Hindlimb muscle (tissue), 1 donor: ENCODE measurements at places on chromosomes 1 and 21.

- no peak for DNase-seq
These were observed 40.1 kb upstream of the ZBTB40 start for GRCh38 chr1:22411589-22411988.

- no peak for DNase-seq
These were observed 8.4 kb downstream of the TRAPPC10 start for GRCh38 chr21:44020551-44020950.

DNA sequence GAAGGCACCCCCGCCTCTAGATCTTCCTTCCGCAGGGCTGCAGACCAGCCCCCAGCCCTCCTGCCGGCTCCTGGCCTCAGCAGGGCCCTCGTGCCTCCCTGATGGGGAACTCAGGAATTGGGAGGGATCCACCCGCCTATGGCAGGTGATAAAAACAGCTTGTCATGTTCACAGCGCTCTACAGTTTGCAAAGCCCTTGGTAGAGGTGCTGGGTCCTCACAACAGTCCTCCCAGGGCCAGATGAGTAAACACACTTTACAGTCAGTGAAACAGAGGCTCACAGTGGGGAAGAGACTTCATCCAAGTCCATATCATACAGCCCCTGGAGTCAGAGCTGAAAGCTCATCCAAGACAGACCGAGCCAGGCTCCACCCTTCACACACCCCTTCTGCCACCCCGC lies 97.0 kb upstream of the IFFO2 start:
- no peak for DNase-seq

DNA sequence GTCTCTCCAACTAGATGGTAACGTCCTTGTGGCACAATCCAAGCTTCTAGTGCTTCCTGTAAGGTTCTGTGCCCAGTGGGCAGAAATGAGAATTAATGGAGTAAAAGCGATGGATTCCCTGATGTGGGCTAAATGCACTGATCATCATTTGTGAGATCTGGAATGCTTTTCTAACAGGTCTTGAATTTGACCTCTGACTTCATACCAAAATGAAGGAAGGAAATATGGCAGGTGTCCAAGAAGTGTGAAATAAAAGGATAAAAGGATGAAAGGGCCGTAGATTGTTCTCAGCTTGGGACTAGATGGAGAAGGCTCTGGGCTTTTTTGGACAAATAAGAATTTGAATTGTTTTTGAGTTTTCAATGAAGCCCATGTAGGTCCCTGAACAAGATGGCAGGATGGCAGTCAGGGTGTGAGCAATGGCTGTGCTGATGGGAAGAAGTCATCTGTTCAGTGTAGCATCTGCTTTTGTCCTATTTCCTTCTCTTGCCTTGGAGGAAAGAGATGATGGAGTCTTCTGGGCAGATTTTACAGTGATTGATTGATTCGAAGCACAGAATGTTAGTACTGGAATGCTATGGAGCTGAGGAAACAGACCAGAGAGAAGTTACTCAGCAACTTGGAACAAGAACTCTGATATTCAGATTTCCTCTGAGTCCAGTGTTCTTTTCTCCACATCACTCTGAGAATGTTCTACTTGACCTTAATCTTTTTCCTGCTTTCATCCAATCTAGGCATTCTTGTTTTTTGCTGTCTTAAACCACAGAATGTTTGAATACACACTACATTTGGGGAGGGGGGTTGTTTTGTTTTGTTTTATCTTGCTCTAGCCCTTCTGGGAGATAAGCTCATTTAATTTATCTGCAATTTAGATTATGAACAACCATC lies 286.0 kb downstream of the HLX start:
- DNase-seq, result no peak

- no peak for DNase-seq
These were observed 1.2 kb upstream of the KCNE1 start for GRCh38 chr21:34513129-34513675.

DNA sequence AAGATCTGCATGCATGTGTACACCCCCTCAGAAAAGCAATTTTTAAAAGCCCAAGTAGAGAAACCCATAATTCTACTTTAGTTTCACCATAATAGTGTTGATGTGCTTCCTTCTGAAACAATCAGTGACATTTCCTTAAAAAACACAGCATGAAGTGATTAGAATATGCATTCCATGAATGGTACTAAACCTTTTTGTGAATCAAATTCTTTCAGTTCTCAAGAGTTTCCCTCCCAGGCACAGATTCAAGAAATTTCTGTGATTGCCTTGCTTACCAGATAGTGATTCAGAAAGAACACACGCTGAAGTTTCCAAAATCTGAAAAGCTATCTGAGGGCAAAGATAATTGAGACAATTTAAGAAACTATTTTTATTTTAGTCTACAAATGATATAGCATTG lies 136.4 kb upstream of the ADGRL2 start:
- DNase-seq, result no peak

GRCh38 chr1:155051342-155051776 lies 243 bp downstream of the ADAM15 start:
- DNase-seq, result no peak

- no peak for DNase-seq
These were observed 643 bp downstream of the FNDC5 start for GRCh38 chr1:32869923-32870614.

DNA sequence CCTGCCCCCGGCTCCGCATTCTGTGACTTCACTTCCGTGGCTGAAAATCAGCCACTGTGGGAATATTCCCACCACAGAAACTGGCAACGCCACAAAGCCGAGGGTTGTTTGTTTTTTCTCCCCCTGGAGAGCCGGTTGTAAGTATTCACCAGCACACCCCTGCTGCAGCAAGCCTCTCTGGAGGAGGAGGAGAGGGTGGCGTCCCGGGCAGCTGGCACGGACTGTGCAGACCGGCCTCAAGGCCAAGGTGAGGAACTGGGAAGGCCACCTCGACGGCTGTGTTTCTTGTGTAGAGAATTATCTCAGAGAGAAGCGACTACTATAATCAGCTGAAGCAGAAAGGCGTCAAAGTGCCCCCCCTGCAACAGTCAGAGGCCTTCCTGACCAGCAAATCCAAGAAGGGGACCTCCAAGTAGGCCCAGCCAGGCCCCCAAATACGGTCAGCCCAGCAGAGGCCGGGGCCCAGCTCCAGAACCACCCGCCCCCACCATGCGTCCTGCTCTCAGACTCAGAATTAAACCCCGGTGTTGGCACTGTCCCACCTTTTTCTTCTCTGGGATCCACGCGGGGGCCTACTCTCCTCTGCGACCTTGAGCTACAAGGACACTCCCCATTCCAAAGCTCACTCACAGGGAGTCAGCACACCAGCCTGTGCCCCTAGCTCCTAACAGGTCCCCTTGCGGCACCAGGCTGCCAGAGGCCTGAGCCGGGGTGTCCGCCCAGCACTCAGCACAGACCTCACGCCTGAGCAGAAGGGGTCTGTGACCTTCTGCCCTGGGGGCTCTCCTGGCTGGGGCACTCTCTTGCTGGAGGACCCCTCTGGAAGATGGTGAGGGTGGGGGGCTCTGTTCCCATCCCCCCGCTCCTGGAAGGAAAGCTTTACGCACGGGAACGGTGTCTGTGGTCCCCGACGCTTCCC lies 1.2 kb upstream of the SMIM1 start:
- DNase-seq, result no peak

GRCh38 chr1:104797982-104798381 lies 1048.3 kb downstream of the AMY1C start:
- DNase-seq, result no peak

DNA sequence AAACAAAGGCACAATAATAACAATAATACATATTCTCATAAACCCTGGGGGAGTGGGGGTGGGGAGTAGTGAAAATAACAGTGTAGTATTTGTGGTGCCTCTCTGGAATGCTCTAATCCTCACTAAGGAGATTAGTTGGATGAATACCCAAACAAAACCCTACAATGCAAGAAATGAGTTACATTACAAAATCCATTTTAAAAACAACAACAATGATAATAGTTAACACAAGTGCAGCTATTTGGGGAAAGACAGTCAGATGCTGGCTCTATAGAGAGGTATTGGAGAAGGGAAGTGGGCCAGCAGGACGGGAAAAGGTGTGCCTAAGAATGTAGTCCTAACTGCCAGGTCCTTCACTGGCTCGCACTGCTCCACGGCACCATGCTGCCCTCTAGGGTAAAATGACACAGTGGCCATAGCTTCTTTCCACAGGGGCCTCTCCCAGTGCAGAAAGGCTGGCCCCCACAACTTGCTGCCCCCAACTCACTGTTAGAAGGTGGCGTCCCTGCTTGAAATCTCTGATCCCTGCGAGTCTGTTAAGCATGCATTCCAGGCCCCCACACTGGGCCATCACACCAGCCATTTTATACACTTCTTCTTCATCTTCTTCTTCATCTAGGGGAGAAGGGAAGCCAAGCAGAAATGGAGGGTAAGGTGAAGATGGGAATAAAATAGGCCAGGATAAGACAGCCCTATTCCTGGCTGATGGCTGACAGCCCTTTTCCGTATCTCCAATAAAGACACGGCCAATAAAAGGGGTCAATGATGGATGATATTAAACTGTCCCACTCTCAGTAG lies 113.8 kb downstream of the UBR4 start:
- no peak for DNase-seq

DNA sequence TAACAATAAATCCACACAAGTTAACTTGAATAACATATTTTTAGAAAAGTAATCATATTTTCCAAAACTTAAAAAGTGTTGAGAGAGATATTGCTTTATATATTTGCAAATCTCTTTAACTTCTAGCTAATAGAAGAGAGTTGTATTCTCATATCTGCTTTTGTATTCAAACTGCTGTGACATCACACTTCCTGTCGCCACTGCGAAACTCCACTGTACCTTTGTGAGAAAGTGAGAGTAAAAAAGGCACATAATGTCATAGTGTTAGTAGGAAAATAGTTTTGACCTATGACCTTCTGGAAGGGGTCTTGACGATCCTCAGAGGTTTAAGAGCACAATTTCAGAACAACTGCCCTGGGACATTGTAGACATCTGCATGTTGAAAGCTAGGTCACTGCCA lies 21.6 kb downstream of the AK5 start:
- DNase-seq, result no peak

DNA sequence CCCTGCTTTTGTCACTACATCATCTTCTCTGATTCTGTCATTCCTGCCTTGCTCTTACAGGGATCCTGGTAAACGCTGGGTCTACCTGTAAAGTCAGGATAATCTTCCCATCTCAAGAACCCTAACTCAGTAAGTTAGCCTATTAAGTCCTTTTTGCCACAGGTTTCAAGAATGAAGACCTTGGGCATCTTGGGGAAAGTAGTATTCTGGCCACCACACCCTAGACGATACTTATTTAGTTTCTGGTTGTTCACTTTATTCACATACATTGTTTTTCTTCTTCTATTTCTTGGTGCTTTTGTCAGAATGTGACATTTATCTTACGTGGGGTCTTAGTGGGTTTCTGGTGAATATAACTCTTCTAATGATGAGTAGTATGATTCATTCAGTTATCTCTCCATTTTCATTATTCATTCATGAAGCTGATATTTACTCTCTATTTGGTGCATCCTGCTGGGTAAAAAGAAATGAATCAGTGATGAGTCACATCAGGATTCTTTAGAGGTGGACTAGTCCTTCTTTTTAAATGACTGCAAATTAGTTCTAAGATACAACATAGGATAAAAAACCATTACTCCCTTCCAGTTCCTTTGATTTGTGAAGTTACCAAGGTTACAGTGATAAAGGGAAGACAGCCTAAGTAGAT lies 514.4 kb upstream of the B3GALT2 start:
- no peak for DNase-seq

DNA sequence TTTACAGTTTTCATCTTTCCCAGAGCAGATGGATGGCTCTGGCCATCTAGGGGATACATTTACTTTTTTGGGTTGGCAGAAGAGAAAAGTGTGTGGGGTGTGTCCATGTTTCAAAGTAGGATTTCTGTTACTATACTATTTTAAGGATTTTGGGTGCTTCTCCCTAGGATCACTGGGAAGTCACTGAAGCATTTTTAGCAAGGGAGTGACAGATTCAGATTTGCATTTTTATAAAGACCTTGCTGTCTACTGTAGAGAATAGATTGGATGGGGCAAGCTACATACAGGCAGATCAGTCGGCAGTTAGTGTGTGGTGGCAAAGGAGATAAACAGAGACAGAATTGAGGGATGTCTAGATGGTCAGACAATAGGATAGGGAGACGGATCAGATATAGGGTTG lies 122.5 kb downstream of the TBX19 start:
- no peak for DNase-seq

DNA sequence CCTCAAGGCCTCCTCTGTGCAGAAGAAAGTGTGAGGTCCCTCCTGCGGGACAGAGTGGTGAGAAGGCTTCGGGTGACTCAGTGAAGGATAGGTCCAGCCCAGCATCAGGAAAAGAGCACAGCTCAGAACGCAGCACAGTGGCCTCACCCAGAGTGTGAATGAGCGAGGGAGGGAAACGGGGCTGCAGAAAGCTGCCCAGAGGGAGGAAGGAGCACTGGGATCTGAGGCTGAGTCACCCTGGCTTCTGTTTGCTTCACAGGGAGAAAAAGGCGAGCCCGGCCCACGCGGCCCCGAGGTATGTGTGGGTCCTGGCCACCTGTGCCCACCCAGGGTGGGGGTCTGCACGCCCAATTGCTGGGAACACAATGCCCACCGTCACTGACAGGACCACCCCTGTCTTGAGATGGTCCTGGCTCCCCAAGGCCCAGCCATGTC lies 24.3 kb downstream of the COL6A2 start:
- DNase-seq, result no peak

DNA sequence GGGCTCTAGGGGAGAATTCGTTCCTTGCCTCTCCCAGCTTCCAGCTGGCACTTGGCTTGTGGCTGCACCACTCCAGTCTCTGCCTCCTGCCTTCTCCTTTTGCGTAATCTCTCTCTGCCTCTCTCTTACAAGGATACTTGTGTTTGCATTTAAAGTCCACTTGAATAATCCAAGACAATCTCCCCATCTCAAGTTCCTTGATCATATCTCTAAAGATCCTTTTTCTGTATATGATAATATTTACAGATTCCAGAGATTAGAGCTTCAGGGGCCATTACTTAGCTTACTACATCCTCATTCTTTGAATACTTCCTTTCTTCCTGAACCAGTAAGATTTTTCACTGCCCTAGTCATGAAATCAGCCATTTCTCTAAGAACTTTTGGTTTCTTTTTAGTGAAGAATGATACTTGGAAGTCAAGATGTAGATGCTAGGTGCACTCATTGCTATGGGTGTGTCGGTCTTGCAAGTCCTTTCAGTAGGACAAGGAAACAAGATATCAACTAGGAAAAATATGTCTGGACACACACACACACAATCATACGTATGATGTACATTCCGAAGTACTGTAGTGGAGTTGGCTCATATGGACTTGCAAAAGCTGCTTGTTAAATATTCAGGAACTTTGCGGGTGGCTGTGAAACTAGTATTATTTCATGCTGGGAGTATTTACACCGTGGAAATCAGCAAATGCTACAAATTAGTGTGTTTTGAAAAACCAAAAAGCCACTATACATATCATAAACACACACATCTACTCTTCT lies 20.8 kb upstream of the RLF start:
- DNase-seq, result no peak

DNA sequence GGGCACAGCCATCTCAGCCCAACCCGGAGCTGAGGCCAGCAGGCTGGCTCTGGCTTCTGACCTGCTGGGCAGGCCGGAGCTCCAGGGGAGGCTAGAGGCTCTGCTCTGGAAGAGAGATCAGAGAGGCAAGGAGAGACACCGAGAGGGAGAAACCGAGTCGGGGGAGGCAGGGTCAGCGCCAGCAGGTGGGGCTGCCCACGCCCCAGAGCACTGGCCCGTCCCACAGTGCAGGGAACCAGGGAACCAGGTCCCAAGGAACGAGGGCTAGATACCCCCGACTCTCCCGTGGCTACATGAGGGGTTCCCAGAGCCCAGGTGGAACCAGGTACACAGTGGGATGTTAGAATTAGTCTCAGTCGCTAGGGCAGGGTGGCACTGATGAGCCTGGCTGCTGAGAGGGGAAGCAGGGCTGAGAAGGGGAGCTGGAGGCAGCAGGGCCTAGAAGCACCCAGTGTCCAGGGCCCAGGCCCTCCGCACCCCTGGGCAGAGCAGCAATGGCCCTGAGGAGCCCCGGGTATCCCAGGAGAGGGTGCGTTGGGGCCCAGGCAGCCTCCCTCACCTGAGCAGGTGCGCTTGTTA lies 2.1 kb downstream of the MASP2 start:
- no peak for DNase-seq
